ENCODE measurements at places on chromosomes 4 and X.

DNA sequence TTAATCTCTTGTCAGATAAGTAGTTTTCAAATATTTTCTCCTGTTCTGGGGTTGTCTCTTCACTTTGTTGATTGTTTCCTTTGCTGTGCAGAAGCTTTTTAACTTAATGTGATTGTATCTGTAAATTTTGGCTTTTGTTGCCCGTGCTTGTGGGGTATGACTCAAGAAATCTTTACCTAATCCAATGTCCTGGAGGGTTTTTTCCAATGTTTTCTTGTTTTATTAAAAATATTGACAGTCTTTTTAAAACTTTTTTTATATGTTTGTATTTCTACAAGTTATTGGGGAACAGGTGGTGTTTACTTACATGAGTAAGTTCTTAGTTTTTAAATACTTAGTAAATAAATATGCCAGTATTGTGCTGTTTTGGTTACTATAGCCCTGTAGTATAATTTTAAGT lies 44.9 kb downstream of the RTL3 start:
- DNase-seq = no peak

DNA sequence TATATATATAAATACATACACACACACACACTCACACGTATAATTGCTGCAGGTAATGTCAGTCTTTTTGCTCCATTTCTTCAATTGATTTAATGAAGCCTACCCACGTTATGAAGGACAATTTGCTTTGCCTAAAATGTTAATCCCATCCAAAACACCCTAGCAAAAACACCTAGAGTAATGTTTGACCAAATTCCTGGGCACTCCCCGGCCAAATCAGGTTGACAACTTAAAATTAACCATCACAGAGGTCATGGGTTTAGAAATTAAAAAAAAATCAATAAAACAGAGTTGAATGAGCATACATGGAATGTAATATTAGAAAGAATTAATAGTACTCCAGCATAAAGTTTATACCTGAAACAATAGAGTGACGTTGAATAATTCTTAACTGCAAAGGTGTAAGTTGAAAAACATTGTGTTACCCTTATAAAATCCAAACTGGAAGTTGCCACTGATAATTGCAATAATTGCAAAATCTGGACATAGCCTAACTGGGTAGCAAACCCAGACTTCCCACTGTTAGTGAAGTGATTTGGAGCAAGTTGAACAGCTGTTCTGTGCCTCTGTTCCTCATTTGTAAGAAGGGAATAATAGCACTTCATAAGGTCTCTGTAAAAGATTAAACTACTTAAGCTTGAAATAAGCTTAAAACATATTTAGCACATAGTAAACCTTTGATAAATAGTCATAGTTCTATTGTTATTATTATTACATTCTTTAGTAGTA lies 2120.5 kb downstream of the PCDH7 start:
- peak; percentile 4 for DNase-seq

DNA sequence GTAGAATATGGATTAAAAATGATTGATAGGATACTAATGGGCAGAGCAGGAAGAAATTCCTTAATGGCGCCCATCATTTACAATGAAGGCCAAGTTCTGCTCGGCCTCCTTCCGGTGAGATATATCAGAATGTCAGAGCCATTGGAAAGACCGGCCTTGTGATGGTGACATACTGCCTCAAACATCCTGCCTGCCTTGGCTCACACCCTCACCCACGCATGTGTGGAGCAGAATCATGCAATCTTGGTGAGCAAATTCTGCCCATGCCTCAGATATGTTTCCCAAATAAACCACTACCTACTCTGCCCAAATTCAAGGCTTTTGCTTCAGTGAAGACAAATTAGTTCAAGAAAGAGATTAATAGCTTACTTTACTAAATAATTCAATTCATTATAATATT lies 163.3 kb downstream of the MID1 start:
- no peak for DNase-seq

GRCh38 chr4:161714931-161715330 lies 448.9 kb downstream of the FSTL5 start:
- DNase-seq = no peak

DNA sequence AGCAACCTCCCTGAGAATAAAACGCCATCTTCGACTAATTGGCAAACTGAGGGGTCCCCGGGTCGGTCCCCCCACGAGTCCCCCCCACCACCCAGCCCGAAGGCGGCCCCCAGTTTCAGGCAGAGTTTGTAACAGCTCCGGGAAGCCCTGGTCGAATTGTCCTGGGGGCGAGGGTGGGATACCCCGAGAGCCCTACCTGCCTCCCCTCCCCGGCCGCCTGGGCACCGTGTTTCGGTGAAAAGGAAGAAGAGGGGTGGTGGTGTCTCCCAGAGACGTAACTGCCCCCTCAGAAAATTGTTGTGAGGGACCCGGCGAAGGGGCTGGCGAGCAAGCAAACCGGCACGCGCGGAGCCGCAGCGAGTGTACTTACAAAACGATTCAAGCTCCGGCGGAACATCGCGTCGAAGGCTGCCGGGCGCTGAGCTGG lies 1.2 kb downstream of the ATP11C start:
- DNase-seq = no peak

DNA sequence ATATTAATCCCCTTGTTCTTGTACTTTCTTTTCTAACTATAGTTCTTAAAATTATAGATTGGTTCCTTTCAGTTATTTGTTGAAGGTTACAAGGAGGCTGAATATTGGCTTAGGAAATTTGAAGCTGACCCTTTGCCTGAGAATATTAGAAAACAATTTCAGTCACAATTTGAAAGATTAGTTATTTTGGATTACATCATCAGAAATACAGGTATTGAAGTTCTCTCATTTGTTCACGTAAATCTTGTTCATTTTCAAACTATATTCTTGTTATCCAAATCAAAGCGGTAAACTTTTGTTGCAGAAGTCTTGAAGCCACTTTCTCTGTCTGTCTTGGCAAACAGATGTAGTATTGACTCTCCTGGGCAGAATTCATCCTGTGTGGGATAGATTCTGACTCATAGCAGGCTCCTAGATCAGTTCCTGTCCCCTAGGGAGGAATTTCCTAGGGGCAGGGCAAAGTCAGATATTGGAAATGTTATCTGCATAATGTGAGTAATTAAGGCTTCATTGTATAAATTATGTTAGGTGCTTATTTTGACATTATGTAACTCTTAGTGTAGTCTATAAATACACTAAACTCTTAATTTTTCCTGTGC lies 25.2 kb downstream of the PI4K2B start:
- no peak for DNase-seq

- no peak for DNase-seq
Measured at GRCh38 chr4:152634110-152634760, 45.6 kb downstream of the TMEM154 start.

GRCh38 chr4:26503427-26503826 lies 13.1 kb upstream of the CCKAR start:
- no peak for DNase-seq

DNA sequence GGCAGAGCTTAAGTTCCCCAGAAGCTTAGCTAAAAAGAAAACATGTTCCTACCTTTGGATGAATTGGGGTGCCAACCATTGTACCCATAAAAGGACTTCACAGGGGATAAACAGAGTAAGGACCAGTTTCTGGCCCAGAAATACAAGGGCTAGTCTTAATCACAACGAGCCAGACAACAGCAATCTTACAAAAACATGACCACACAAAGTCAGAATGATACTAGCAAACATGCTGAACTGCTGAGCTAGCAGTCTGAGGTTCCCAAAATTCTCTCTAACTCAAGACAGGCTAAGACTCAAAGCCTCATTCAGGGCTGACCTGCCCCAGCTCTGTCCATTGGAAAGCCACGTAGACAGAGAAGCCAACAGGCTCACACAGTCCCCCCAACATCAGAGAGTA lies 40.3 kb downstream of the ATP11C start:
- no peak for DNase-seq

- no peak for DNase-seq
Measured at GRCh38 chr4:189870511-189871234, 70.0 kb upstream of the FRG1 start.

DNA sequence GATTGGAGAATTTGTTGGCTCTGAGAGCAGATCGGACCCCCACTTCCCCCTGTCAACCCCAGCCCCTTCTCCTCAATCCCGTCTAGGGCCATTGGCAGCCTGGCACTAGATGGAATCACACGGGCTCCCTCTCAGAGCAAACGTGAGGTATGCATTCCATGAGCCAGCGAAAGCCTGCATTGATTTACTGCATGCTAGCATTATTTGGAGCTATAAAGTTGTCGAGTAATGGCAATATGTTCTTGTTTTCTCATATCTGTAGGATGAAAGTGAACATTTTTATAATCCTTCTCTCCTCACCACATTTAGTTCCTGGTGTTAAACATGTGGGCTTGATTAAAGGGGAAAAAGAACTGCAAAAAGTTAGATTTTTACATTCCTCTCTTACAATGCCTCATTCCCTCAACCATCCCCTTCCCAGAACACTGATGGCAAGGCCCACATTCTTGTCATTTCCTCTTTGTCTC lies 159.2 kb downstream of the SPRY1 start:
- no peak for DNase-seq
